ENCODE measurements at places on chromosomes 3 and 15. TPM values are rescaled to one million over a fixed set of nuclear protein-coding genes. Genes with fewer than 3 reads are reported as not detected.

FHIT gene
- not detected for total RNA-seq

CD200R1 gene
- 0.06 TPM for total RNA-seq

ITGA11 gene
- total RNA-seq: 7.0 TPM

ITIH4 gene
- total RNA-seq: 1.7 TPM

SH3GL3 gene
- total RNA-seq: 0.59 TPM

ZNF662 gene
- total RNA-seq: not detected

ATP13A5 gene
- total RNA-seq: not detected

AADACL2 gene
- not detected for total RNA-seq

AP3B2 gene
- total RNA-seq: 0.77 TPM

MRAS gene
- 7.1 TPM for total RNA-seq

TMF1 gene
- 16.6 TPM for total RNA-seq

Data from A549 treated with GW870086 at 1 μM for 4 hours (cell line).